ENCODE measurements at places on chromosomes 7 and 10. TPM values are rescaled to one million over a fixed set of nuclear protein-coding genes. Genes with fewer than 3 reads are reported as not detected.

The MYOF gene
- 48.1 TPM for total RNA-seq

The HMX2 gene
- 0.99 TPM for total RNA-seq

The PROSER2 gene
- 12.4 TPM for total RNA-seq

The GIMAP2 gene
- total RNA-seq: 10.0 TPM

The LIPK gene
- not detected for total RNA-seq

The CTNNA3 gene
- total RNA-seq: 21.2 TPM

The SLC18A2 gene
- 2.0 TPM for total RNA-seq

The ADAMTS14 gene
- total RNA-seq: 4.0 TPM

The GOLGA7B gene
- 0.35 TPM for total RNA-seq

The OPN1SW gene
- not detected for total RNA-seq

The GIMAP5 gene
- total RNA-seq: 17.0 TPM

The CEP55 gene
- total RNA-seq: 6.2 TPM

The PRR15 gene
- total RNA-seq: 10.8 TPM

The NEUROD6 gene
- not detected for total RNA-seq

The EPO gene
- not detected for total RNA-seq

The ABCC2 gene
- 9.1 TPM for total RNA-seq

The SUN3 gene
- total RNA-seq: not detected

The ANKRD1 gene
- 1.3 TPM for total RNA-seq

The NEUROG3 gene
- not detected for total RNA-seq

The KMT2C gene
- total RNA-seq: 74.2 TPM

The ZNF727 gene
- total RNA-seq: 0.35 TPM

The NRP1 gene
- 170 TPM for total RNA-seq

The FAM237B gene
- not detected for total RNA-seq

The SSC4D gene
- total RNA-seq: 3.7 TPM

The HKDC1 gene
- total RNA-seq: 9.2 TPM

The ERVW-1 gene
- not detected for total RNA-seq

The CLRN3 gene
- 6.5 TPM for total RNA-seq

The GPNMB gene
- total RNA-seq: 31.2 TPM

The PHYHIPL gene
- 8.6 TPM for total RNA-seq

The GRM3 gene
- 0.18 TPM for total RNA-seq

The ATP5MK gene
- 117 TPM for total RNA-seq

The DYDC2 gene
- 0.99 TPM for total RNA-seq

The CPA4 gene
- total RNA-seq: 0.41 TPM

The DOCK1 gene
- total RNA-seq: 96.6 TPM

The SH2D4B gene
- 0.12 TPM for total RNA-seq

The CYP3A5 gene
- 1.6 TPM for total RNA-seq

The AOC1 gene
- 82.9 TPM for total RNA-seq

The ZNF467 gene
- 20.4 TPM for total RNA-seq

The PPP1R9A gene
- total RNA-seq: 39.9 TPM
